A549 treated with Mapracorat at 1 μM for 4 hours (cell line): ENCODE measurements at places on chromosomes 3 and 15. TPM values are rescaled to one million over a fixed set of nuclear protein-coding genes. Genes with fewer than 3 reads are reported as not detected.

Gene GOLGA8Q
- 0.17 to 0.22 TPM in 2 of 5 replicates, not detected in the others for total RNA-seq

Gene FBXO40
- total RNA-seq = not detected in 5 replicates

Gene ACP3
- total RNA-seq = 0.07 to 0.08 TPM in 2 of 5 replicates, not detected in the others

Gene CHRNA7
- total RNA-seq = 4.1 to 5.0 TPM (median 4.3 TPM) in 5 replicates

Gene GJD2
- not detected in 5 replicates for total RNA-seq

Gene SOX2
- 0.45 to 0.53 TPM (median 0.49 TPM) in 5 replicates for total RNA-seq

Gene SH2D7
- total RNA-seq = not detected in 5 replicates

Gene DVL3
- total RNA-seq = 17.9 to 27.2 TPM (median 23.7 TPM) in 5 replicates

Gene CD200R1
- not detected in 5 replicates for total RNA-seq

Gene NSUN3
- 5.1 to 7.7 TPM (median 6.0 TPM) in 5 replicates for total RNA-seq
